ENCODE measurements at places on chromosomes 13 and 19.

- DNase-seq = no peak
Measured at GRCh38 chr13:46749951-46750350, 47.0 kb downstream of the ESD start.

DNA sequence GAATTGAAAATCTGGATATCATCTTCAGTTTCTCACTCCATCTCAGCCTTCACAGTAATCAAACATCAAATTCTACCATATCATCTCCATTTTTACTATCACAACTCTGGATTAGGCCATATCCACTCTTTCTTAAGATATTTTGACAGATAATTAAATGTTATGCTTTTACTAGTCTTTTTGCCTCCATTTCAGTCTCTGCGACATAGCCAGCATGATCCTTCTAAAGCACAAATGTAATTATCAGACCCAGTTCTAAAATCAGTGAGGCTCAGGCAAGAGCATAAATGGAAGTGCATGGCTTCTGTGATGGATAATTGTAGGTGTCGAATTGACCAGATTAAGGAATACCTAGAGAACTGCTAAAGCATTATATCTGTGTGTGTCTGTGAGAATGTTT lies 307.7 kb downstream of the PCDH20 start:
- no peak for DNase-seq

DNA sequence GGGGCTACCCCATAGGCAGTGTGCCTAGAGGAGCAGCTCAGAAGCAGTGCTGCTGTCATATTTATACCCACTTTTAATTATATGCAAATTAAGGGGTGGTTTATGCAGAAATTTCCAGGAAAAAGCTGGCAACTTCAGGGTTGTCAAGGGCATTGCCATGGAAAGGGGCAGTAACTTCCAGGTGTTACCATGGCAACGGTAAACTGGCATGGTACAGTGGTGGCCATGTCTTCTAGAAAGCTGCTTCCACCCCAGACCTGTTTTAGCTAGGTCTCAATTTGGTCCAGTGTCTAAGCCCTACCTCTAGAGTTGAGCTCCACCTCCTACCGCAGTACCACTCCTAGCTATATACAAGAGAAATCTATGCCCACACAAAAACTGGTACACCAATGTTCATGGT lies 11.3 kb downstream of the PNMA8A start:
- DNase-seq = no peak

- DNase-seq = no peak
Measured at GRCh38 chr19:51195616-51196015, 29.3 kb upstream of the CD33 start.

DNA sequence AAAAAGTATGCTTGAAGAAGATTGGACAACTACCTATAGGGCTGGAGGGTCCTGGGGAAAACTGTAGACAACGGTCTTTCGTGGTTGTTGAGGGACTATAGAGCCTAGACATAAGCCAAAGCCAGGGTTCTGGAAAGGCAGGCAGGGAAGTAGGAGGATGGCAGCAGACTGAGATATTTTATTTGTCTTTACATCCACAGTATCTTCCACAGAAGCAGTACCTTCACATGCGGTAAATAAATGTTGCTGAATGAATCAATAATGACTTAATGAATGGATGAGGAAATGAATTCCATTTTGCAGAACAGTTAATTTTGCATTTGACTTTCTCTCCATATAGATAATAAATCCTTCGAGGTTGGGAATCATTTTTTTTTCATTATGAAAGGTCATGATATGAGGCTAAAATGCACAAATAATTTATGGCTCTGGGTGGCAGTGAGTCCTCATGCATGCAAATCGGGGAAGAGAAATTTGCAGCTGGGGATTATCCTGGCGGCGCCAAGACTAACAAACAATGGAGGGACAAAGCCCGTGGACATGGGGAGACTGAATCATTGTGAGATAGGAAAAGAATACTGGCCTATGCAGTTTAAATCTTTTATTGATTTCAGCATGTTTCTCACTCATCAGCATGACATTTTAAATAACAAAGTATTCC lies 102.0 kb downstream of the ERCC5 start:
- DNase-seq = no peak

GRCh38 chr19:10450191-10450852 lies 30.0 kb downstream of the PDE4A start:
- DNase-seq = no peak

GRCh38 chr13:39226359-39226758 lies 188.1 kb downstream of the NHLRC3 start:
- no peak for DNase-seq
